ENCODE measurements at places on chromosomes 3 and 15.

GRCh38 chr3:195250473-195251251, 20.3 kb downstream of the XXYLT1 start:
- DNase-seq: peak; percentile 35

DNA sequence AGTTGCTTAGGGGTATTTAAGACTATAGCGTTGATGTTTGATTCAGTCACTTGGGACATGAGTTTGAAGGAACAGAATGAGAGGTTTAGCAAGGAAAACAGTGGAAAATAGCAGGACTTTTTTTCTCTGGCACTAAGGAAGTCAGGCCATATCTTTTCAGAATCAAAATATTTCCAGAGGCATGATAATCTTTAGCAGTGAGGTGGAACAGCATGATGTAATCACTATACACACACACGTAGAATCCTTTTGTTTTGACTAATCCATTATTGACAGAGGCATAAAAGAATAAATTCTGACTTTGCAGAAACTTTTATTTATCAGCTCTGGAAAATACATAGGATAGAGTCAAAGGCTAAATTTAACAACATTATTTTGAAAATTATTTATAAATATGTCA, 174.1 kb downstream of the ZPLD1 start:
- no peak for DNase-seq

- DNase-seq: no peak
Measured at GRCh38 chr15:81199031-81199779, 2.5 kb downstream of the IL16 start.

DNA sequence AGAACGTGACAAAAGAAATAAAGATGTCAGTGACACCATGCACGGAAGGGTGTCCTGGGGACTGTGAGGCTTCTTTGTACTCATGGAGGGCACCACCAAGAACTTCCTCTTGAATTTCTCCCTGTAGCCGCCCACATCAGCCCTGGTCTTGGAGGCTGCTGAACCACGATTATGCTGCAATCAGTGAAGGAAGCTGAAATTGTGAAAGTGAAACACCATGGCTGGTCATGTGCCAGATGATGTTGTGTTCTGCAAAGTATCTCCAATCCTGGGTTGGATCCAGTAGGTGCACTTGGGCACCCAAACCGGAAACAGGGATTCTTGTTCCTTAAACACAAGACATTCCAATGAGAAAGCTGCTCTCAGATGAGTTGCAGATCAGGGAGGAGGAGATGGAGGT, 104.4 kb upstream of the GOLGA6L6 start:
- no peak for DNase-seq

DNA sequence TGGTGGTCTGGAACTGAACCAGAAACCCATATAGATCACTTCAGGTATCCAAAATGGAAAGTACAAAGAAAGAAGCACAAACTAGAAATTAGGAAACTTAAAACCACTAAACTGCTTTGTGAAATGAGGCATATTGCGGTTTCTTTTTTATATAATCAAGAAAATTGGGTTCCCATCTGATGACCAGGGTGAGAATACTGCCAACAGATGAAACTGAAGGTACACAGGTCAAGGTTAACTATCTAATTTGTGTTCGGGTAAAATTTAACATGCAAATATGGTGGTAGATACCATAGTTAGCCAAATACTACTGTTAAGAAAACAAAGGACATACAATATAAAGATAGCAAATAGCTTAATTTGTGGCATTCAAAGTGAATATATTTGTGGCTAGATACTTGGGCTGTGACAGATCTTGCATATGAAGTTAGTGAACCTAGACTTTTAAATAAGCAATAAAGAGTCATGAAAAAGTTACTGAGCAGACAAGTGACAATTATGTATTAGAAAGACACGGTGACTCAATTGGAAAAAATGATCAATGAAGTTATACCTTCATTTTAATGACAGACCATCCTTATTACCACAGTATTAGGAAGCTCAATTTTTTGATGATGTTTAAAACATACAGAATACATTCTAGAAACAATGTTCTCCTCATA, 127.4 kb downstream of the NR2E3 start:
- no peak for DNase-seq

DNA sequence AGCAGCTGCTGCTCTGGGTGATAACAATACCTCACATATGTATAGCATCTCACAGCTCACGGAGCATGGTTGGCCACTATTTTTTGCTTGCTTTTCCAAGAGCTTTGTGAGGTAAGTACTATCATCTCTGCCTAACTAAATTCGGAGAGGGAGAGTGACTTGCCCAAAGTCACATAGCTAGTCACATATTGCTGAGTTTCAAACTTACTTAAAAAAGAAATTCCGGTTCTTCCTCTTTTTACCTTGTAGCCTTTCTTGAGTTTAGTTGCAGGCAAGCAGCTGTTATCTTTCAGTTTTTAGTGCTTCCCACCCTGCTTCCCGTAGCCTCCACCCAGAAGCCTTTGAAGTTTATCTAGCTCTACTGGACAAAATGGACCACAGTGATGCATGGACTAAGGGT, 309.2 kb downstream of the PDCD6IP start:
- no peak for DNase-seq

GRCh38 chr3:41404582-41404981, 205.3 kb downstream of the CTNNB1 start:
- no peak for DNase-seq

DNA sequence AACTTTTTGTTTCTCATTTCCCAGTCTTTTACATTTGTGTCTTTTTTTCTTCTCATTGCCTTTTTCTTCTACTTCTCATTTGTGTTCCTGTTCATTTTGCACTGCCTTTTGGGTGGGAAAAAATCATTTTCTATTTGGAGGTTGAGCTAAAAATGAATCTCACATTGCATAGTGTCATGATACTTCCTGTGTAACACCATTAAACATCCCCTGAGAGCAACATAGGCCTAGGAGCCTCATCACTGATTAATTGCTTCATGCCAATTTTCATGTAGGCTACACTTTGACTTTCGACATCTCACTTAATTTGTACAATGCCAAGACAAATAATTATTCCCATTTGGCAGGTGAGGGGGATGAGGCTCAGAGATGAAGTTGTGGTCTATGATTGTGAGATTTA, 279.2 kb downstream of the EDEM1 start:
- DNase-seq: no peak

DNA sequence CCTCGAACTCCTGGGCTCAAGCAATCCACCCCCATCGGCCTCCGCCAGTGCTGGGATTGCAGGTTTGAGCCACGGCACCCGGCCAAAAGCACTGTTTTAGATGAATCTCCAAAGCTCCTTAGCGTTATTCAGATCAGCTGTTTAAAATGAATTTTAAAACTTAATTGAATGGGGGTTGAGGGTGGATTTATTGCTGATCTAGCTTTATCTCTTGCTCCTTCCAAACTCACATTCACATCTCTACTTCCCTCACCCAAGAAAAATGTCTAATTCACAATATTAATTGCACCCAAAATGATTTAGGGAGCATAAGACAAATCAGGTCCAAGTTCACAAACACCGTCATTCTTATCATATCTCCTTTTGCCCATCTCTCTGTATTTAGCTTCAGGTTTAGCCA, 89.8 kb downstream of the MEIS2 start:
- no peak for DNase-seq
